ENCODE measurements at places on chromosomes 4 and X.

- DNase-seq, result peak; percentile 72
These were observed 920 bp downstream of the SETD7 start for GRCh38 chr4:139554893-139555704.

DNA sequence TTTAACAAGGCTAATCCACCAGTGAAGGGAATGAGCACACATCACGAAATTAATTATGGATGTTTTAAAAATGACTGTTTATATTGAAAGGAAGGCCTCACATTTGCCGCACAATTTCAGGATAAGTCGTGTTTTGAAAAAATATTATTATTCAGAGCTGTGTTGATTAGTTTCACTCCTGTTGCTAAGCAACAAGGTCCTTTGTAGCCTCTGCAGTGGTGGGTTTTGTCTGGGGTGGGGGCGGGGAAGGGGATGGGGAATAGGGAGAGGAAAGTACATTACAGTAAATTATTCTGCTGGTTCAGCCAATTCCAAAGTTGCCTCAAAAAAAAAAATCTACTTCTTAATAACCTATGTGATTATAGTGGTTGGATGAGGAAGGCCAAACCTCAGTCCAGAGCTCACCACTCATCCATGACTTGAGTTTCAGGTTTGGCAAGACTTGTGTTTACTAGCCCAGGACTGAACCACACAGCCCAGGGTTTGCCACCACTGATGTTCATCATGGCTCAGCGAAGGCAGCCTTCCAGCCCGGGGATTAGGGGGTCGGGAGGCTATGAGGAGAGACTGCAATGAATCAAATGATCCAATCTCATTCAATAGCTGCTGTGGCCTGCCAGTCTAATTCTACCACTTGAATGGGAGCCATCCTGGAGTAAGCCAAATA lies 162.5 kb upstream of the ATP6AP2 start:
- DNase-seq, result no peak

DNA sequence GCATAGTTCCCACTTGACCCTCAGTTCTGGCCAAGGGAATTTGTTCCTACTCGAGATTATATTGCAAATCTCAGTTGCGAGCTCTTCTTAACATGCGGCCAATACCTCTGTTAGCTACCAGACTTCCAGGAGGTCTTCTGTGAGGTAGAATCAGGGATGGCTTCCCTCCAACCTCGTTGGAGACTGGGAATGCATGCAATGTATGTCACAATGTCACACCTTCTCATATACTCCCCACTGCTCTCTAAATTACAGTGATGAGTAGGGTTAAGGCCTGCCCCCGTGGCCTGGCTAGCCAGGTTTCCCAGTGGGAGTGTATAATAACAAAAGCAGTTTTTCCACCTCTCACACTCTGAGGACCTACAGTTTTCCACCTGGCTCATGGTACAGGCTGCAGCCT lies 1962.5 kb downstream of the ARAP2 start:
- no peak for DNase-seq

DNA sequence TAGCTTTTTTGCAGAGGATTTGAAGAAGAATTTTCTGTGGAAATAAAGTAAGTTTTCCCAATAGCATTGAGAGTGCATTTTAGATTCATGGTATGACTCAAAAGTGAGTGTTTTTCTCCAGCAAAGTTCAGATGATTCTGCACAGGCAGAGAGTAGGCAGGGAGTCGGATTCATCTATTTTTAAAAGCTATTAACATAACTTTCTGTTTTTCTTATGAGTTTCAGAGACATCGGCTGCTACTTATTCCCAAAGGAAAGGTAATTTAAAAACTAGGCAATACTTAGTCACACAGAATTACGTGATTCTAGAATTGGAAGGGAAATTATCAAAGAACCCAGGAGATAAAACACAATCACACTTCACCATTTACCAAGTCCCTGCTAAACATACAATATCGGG lies 4.4 kb downstream of the CCDC110 start:
- no peak for DNase-seq

DNA sequence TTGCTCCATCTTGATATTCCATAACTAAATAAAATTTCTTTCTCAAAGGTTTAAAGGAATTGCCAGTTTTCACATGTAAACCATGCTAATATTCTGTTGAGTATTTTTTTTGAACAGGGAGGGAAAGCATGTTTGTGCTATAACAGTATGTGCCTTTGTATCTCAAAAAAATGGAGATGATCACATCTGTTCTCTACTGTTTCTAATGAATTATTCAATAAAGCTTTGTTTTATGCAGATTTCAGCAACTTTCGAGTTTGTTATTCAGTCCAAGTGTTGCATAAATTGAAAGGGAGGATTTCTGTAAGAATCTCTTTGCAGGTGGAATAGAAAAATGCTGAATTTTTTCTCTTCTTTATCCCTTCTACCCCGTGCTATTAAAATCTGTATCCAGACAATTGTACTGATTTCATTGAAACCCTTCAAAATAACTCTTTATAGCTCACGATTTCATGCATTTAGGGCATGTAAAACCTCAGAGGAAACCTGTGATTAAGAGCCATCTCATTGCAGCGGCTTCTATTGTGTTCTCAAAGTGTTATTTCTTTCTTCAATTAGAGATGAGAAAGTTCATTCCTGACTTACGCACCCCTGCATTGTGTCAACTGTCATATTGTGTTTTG lies 42.1 kb downstream of the NEIL3 start:
- no peak for DNase-seq

DNA sequence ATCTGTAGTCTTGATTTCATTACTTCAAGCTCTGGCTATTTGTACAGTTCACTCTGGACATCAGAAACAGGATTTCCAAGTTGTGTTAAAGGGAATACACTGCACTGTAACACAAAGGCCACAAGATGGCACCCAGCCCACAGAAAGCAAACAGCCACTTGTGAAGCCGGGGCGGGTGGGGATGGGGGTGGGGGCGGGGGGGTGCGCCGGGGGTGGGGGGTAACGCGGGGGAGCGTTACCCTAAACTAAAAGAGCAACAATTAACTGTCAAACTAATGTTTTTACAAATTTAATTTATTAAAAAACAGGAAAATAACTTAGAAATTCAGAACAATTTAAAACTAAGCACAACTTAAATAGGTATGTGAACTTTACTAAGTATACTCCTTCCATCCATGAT lies 27.3 kb downstream of the PRDX4 start:
- DNase-seq, result no peak

DNA sequence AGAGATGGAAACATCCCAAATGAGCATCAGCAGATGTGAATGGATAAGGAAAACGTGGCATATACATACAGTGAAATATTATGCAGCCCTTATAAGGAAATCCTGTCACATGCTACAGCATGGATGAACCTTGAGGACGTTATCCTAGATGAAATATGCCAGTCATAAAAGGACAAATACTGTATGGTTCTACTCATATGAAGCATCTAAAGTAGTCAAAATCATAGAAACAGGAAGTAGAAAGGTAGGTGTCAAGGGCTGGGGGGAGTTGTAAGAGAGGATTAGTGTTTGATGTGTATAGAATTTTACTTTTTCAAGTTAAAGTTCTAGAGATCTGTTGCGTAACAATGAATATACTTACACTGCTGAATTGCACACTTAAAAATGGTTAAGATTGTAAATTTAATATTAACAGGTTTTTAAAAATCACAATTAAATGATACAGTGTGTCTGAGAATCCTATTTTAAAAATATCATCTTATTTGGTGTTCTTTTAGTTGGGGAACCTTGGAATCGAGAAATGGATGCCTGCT lies 58.5 kb downstream of the KDM6A start:
- no peak for DNase-seq

- no peak for DNase-seq
These were observed 285.9 kb downstream of the SLC7A11 start for GRCh38 chr4:137956256-137956655.

- DNase-seq, result no peak
These were observed 24.7 kb downstream of the RPL9 start for GRCh38 chr4:39433878-39434492.

DNA sequence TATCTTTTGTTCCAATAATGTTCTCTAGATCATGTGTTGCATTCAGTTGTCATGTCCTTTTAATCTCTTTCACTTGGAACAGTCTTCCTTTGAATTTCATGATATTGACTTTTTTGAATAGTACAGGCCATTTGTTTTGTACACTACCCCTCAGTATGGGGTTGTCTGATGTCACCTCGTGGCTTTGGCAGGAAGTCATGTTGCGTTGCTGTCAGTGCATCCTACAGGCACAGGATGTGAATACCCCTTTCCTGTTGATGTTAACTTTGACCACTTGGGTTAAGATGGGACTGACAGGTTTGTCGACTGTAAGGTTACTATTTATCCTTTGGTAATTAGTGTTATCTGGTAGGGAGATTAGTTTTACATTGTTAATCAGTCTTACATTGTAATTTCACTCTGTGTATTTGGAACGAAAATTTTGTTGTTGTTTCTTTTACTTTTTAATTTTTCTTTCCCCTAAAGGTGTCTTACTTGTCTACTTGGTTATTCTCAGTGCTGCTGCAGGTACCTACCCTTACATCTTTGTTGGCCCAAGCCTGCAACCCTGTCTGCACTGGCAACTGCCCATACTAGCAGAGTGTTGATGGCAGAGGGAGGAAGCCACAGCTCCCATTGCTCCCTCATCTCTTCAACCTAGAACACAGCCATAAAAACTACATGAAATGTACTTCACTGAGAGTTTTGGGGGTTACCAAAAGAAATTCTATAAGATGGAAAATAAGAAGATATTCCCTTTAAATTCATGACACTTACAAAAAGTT lies 14.7 kb upstream of the ATP8A1 start:
- DNase-seq, result peak; percentile 72

- DNase-seq, result no peak
These were observed 37.9 kb upstream of the TENM3 start for GRCh38 chr4:182205306-182205705.

DNA sequence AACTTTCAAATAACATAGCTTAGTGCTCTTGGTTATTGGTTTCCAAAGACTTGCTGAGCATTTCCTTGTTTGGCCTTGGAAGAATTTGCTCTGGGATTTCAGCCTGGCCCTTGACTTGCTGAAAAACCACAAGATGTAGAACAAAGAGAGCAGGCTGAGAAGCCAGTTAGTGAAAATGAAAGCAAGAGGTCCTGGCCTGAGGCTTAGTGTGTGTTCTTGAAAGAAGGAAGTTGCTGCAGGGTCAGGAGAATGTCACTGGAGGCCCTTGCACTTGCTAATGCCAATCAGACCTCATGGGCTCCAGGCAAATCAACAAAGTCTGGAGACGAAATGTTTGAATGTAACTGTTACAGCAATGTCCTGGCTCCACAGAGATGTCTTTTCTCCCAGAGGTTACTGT lies 79.4 kb downstream of the SYNPO2 start:
- no peak for DNase-seq

Measured in central memory CD8-positive, alpha-beta T cell (primary cell).